ENCODE measurements at places on chromosomes 5 and 9.

DNA sequence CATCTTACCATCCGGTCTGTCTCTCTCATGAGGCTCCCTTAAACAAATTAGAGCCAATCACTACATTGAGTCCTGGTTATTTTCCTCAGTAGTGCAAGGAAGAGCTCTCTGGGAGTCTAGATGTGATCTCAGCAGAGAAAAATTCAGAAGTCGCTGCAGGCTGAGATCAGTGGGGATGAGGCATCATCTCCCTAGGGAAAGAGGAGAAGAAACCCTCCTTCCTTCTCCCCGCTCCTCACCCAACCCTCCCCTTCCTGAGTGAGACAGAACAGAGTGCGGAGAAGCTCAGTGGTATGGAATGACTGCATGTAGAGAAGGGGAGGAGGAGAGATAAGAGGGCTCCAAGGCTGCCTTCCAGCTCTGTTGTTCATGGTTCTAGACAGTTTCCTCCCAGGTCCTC, 80.5 kb downstream of the PAPPA start:
- no peak for DNase-seq

DNA sequence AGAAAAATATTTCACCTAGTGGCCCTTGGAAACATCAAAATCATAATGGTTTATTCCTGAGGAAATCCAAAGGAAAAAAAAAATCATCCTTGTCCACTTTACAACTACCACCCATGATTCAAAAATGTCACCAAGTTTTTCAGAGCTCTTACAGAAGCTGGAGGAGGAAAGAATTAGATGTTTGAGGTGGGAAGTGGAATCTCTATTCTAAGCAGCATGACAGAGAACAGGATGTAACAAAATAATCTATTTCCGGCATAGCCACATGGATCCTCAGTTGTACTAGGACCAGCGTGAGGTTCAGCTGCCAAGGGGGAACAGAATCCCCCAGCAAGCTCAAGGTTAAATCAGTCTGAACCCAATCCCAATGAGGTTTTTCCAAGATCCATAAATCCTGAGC, 40.2 kb downstream of the FBXW11 start:
- no peak for DNase-seq

DNA sequence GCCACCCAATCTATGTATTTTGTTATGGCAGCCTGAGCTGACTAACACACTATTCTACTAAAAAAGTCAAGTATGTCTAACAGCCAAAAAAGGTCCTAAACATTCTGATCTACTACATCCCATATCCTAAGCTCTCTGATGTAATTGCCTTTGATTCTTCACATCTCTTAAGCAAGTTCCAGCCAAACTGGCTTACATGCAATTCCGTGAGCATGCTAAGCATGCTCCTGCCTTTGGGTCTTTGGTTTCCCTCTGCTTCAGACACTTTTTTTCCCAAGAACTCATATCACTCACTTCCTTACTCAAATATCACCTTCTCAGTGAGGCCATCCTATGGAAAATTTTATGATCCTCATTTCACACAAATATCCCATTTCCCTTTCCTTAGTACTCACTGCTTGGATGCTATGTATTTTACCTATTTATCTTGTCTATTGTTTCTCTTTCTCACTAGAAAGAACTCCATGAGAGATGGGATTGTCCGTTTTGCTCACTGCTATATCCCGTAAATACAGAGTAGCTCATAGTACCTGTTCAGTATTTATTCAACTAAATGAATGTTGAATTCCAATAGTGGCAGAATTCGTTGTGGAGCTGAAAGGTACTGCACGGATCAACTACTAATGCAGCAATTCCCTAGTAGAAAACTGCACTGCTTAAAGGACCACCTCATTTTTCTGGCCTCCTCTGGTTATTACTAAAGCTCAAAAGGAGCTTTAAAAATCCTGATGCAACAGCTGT, 2.3 kb upstream of the SLC12A2 start:
- no peak for DNase-seq

GRCh38 chr5:32908641-32909040, 197.5 kb downstream of the NPR3 start:
- no peak for DNase-seq

DNA sequence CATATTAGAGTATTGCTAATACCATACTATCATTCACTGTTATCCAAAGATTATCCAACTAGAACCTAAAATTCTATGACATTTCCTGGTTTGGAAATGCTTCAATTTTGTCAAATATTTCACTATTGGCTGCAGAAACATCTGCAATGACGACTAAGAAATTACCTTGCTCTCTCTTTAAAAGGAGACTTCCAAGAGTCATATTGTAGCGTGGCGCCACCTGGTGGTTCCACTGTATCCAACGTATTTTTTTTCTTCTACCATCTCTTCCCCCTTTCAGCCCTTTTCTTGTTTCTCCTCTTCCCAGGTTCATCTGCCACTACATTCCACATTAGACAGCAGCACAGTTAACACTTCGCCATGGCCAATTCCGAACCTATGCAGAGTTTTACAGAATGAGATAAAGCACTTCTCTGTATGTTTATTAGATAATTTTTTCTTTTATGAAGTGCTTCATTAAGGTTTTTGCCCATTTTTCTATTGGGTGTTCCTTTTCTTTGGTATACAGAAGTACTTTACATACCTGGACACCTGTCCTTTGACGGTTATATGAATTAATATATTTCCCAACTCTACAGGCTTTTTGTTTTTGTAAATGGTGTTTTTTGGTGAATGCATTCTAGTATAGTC, 153.5 kb downstream of the CDC42SE2 start:
- DNase-seq, result peak; percentile 3

DNA sequence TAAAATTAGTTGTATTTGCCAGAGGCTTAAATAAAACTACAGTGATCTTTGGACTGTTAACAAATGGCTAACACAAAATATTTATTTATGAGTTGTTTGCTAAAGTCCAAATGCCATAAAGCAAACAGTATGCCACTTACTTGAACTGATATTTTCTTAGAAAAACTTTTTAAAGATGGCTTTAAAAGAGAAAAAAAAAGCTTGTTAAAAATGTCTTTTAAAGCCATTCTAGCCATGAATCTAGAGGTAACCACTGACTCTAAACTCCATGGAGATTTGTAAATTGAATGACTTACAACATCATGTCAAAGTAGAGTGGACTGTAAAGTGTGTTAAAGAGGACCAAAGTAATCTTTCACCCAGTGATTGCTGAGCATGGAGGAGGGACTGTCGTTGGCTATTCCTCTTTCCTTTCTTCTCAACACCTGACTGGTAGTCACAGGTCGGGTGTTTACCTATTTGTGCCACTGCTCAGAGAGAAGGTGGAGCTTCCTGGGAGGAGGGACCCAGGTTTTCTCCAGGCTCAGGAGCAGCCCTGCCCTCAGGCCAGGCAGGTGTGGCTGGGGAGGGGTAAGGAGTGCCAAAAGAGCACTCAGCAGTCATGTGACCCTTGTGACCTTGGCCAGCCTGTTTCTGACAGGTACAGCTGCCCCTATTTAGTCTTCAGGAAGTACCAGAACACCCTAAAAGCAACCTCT, 69.1 kb upstream of the TJP2 start:
- DNase-seq, result peak; percentile 66

GRCh38 chr9:1839909-1840308, 175.2 kb upstream of the SMARCA2 start:
- DNase-seq, result no peak

GRCh38 chr5:52997424-52997823, 8.3 kb downstream of the ITGA2 start:
- no peak for DNase-seq

- DNase-seq, result no peak
Measured at GRCh38 chr9:99635032-99635431, 186.7 kb upstream of the NR4A3 start.

DNA sequence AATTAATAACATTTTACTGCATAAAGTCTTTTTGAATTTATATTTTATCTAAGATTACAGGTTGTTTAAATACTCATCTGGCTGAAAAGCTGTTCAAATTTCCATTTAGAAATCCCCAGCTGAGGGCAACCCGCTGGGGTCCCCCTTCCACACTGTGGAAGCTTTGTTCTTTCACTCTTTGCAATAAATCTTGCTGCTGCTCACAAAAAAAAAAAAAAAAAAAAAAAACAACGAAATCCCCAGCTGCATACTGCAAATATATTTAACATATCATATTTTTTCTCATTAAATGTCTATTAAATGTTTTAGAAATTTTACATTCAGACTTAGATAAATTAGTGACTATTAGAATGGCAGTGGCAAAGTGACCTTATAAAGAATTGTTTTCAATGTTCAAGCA, 172.2 kb downstream of the NFIB start:
- no peak for DNase-seq

DNA sequence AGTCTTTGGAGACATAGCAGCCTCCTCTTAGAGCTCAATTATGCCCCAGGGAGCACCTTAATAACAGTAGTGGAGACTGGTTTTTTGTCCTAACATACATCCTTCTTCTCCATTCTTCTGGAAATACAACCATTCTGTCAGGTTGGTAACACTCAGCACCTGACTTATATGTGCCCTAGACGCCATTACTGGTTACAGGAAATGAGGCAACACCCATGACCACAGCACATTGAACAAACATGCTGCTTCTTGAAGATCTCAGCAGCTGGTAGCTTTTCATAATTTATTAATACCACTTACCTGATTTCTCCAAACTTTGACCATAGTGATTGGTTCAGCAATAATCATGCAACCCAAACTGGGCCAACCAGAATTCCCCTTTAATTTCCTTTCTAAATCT, 25.1 kb upstream of the TRPM3 start:
- DNase-seq, result no peak

- no peak for DNase-seq
Measured at GRCh38 chr9:11142965-11143738, 530.4 kb upstream of the PTPRD start.

- DNase-seq, result no peak
Measured at GRCh38 chr5:112960863-112961504, 15.6 kb upstream of the DCP2 start.

GRCh38 chr9:87795178-87795577, 69.3 kb downstream of the CTSL start:
- DNase-seq, result no peak

DNA sequence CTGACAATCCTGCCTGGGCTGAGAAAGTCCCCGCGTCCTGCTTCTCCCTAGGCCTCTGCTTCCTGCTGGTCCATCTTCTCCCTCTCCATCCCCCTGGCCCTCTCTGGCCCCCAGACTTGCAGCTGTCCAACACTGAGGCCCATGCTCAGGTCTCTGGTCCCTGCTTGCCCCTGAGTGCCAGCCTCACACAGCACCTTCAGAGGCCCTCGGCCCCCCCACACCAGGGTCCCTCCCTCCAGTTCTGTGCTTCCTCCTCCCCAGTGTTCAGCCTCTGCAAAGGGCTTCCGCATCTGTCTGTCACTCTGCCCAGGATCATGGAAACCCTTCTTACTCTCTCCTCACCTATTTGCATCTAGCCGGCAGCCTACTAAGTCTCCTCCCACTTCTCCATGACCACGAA, 62.4 kb upstream of the CTSL start:
- DNase-seq, result no peak

- DNase-seq, result no peak
Measured at GRCh38 chr9:69036309-69036708, 757 bp downstream of the FXN start.

DNA sequence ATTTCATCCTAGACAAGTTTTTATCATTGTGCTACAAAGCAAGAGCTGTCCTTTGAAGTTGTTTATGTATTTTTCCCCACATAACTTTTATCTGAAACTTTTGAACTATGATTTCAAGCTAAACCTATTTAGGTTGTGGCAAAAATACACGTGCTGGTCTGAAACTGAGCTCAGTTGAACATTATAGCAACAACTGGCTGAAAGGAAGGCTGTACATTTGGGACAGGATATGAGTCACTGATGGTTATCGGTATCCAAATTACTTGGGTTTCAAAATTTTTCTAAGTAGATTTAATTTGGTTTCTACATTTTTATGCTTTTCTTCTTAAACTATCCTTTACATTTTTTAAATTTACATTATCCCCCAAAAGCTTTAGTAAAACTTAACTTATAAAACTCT, 627.3 kb upstream of the NUDT12 start:
- DNase-seq, result no peak

- DNase-seq, result no peak
Measured at GRCh38 chr9:137431416-137431931, 8.3 kb downstream of the NOXA1 start.

DNA sequence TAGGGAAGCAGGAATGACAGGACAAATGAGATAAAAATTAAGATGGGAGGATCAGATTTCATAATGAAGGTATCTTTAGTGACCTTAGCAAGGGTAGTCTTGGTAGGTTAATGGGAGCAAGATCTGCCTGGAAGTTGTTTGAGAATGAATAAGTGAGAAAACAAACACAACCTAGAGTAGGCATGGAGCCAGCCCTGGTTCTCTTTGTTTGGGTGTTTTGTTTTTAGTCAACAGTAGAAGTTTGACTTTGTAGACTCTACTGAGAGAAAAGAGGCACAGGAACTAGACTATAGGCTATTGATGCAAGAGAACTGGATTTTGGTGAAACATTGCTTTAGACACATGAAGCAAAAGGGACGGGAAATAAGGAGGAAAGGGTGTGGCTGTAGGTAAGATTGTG, 40.3 kb downstream of the KCNN2 start:
- no peak for DNase-seq
